Peyer's patch (tissue), 4 donors: ENCODE measurements at places on chromosomes 13 and 19. TPM values are rescaled to one million over a fixed set of nuclear protein-coding genes. Genes with fewer than 3 reads are reported as not detected.

The INAFM1 gene
- total RNA-seq: 23.9 TPM

- DNase-seq: no peak
These were observed 54.6 kb upstream of the MYO16 start for GRCh38 chr13:108574856-108575255.

- DNase-seq: no peak
These were observed 31.3 kb upstream of the ASF1B start for GRCh38 chr19:14167576-14168138.

DNA sequence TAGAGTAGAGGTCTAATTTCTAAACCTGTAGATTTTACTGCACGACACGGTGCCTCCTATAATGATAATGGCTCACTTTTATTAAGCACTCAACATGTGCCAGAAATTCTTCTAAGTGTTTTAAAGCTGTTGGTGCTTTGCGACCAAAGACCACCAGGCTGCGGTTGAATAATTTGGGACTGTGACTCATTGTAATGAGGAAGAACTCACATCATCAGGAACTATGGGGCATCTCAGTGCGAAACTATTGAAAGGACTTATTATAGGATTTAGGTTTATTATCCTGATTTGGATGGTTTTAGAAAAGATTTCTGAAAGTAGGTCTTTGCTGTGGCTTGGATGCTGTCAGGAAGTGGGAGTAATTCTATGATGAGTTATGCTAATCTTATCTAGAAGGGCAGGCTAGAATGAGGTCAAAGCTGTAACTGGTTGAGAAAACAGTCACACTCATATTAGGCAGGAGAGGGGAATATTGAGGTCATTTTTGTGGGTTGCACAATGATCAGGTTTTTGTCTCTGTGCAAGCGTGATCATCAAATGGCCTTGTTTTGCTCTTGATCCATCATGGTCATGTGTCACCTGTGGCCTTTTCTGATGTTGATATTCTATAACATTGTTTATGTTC, 266.8 kb downstream of the PCDH20 start:
- DNase-seq: no peak
